ENCODE measurements at places on chromosomes 12 and 14.

- DNase-seq = no peak
Observed at GRCh38 chr14:52399104-52399503, 85.0 kb downstream of the PTGER2 start.

DNA sequence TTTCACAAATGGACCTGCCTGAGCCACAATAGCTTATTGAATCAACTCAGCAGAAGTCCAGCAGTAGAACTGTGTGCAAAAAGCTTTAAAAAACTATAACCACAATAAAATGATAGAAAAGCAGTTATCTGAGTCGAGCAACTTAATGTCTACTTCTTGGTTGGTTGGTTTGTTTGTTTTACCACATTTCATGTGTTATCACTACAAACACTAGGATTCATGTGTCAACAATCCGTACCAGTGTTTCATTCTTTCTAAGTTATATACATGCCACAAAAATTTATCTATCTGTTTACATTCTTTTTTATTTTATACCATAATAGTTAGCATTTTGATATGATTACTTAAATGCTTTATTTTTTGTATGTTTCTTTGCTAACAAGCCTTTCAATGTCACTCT lies 339.0 kb downstream of the KCNH5 start:
- DNase-seq = no peak

- DNase-seq = no peak
Observed at GRCh38 chr14:36652542-36653201, 9.0 kb upstream of the PAX9 start.

GRCh38 chr14:72563676-72564075 lies 330.2 kb downstream of the DPF3 start:
- DNase-seq = no peak

DNA sequence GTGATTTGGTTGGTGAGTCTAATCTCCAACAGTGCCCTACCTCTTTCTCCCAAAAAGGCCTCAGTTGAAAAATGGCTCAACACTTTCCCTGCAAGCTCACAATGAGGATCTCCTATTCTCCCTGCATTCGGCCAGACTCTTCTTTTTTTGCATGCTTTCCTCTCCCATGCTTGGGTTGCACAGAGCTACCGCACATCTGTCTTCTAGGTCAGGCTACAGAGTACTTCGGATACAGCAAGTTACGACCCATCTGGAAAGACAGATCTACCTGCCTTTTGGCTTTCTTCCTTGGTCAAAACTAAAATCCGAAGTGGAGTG lies 305 bp upstream of the SLC16A7 start:
- no peak for DNase-seq

- no peak for DNase-seq
Observed at GRCh38 chr12:106975993-106976658, 10.8 kb downstream of the MTERF2 start.

GRCh38 chr12:69633061-69633460 lies 22.4 kb upstream of the LRRC10 start:
- DNase-seq = no peak

All from amygdala (tissue), 56 donors.